Activated CD4-positive, alpha-beta T cell treated with anti-CD3 and anti-CD28 coated beads for 48 hours (primary cell): ENCODE measurements at places on chromosomes 1 and 21.

DNA sequence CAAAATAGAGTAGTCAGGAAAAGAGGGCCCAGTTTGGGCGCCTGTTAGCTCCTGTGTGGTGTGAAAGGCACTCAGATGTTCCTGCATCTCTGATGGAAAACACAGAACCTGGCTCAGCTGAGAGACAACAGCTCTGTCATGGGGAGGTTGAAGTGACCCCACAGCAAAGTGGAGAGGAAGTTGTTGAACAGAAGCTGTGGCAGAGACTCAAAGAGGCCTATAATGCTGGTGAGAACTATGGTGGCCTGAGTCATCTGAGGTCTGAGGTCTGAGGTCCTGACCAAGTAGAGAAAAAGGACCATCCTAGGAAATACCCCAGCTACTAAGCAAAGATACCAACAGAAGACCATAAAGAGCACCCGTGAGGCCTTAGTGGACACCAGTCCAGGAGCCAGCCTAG is 45.6 kb upstream of the JAK1 start:
- DNase-seq = peak; percentile 6

- no peak for DNase-seq
Observed at GRCh38 chr1:68197891-68198290, 34.4 kb downstream of the WLS start.

- DNase-seq = no peak
Observed at GRCh38 chr21:45131537-45131999, 57.2 kb downstream of the ADARB1 start.

- no peak for DNase-seq
Observed at GRCh38 chr1:64942118-64942517, 24.2 kb downstream of the JAK1 start.

DNA sequence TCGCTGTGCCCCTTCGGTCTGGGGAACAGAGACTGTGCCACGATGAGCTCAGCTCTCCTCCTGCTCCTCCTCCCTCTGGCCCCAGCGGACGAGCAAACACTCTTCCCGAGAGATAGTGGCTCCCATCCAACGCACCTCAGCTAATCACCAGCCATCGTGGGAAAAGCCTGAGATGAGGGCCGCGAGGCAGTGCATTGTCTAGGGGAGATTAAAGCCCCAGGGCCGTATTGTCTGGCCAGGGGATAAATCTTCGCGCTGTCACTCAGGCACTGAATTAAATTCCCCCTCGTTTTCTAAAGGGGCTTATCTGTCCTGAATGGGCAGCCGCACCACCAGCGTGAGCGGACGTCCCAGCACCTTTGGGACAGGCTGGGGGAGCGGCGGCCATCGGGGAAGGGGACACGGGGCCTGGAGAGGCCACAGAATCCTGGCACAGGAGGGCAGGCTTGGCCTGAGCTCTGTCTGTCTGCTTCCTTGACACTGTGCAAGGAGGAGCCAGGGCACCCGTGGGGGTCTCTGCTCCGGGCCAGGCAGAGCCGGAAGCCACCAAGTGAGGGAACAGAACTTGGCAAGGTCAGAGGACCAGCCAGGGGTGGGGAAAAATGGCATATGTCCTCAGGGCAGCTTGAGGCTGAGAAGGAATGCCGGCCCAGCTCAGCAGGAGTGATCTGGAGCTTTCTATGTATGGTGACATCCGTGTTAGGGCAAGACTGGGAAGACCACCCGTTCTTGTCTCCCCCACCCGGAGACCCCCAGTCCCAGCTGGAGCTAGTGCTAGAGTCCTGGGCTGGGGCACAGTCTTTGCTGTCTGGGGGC is 32.3 kb downstream of the PRDM16 start:
- DNase-seq = no peak

GRCh38 chr1:40315239-40315794 is 1.8 kb downstream of the COL9A2 start:
- peak; percentile 91 for DNase-seq

GRCh38 chr1:183419399-183419798 is 1.2 kb upstream of the NMNAT2 start:
- no peak for DNase-seq

- no peak for DNase-seq
Observed at GRCh38 chr1:81549588-81550127, 251.1 kb upstream of the ADGRL2 start.

- no peak for DNase-seq
Observed at GRCh38 chr1:77342745-77343144, 60.9 kb downstream of the AK5 start.

GRCh38 chr1:71641903-71642302 is 561.1 kb upstream of the ZRANB2 start:
- no peak for DNase-seq

GRCh38 chr21:32381571-32381970 is 11.2 kb downstream of the URB1 start:
- no peak for DNase-seq

GRCh38 chr1:216890871-216891270 is 167.6 kb upstream of the ESRRG start:
- no peak for DNase-seq

GRCh38 chr21:35138665-35139381 is 89.7 kb upstream of the RUNX1 start:
- DNase-seq = peak; percentile 83

- no peak for DNase-seq
Observed at GRCh38 chr1:244445320-244446181, 6.2 kb downstream of the ADSS2 start.

DNA sequence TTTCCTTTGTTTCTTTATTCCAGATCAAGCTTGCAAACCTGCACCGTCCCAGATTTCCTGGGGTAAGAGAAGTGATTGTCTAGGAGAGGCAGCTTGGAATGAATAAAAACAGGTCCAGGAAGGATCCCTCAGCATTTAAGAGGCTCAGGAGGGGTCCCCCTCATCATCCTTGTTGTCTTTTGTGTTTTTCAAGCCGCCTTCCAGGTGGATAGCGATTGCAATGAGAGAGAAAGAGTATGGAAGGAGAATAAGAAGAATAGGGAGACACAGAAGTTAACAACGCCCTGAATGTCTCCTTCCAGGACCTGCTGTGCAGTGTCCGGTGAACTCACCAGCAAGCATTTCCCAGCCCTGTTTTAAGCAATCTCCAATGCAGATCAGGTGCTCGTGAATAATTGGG is 8.5 kb downstream of the ERG start:
- no peak for DNase-seq

DNA sequence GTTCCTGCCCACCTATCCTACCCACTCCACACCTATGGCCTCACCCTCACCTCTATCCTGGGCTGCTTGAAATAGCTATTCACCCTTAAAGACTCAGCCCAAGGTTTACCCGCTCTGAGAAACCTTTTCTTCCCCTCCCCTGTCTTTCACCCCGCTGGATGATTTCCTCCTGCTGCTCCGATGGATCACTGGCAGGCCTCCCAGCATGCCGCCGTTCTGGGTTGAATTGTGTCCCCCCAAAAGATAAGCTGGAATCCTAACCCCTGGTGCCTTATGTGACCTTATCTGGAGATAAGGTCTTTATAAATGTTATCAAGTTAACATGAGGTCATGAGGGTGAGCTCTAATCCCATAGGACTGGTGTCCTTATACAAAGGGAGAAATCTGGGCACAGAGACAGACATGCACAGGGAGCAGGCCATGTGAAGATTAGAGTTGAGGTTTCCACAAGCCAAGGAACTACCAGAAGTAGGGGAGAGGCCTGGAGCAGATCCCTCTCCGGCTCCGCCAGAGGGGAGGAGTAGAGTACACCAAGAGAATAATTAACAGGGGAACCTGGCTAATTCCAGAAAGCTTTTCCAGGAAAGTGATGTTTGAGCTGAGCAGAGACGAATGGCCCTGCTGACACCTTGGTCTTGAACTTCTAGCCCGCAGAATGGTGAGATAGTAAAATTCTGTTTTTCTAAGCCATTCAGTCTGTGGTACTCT is 110.0 kb upstream of the SERBP1 start:
- DNase-seq = no peak

- peak; percentile 68 for DNase-seq
Observed at GRCh38 chr1:167460836-167461235, 57.5 kb downstream of the CD247 start.

GRCh38 chr1:227946624-227947385 is 927 bp downstream of the WNT9A start:
- DNase-seq = peak; percentile 62

DNA sequence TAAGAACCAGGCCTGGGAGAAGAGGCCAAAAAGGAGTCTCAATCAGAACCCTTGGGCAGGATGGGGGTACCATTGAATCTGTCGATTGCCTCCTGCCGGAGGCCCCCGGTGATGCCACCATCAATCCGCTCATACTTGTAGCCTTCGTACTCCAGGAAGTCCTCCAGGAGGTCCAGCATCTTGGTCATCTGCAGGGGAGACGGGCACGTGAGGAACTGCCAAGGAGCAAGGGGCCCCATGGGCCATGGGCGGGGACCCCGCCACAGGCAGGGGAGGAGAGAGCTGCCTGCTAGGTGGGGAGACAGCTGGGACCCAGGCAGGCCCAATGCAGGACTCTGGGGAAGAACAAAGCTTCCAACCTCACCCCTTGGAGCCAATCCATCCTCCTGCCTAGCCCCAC is 48.6 kb downstream of the CHD5 start:
- no peak for DNase-seq

GRCh38 chr1:55211863-55212262 is 3.3 kb downstream of the USP24 start:
- DNase-seq = no peak

- no peak for DNase-seq
Observed at GRCh38 chr1:150553392-150554085, 4.3 kb downstream of the ADAMTSL4 start.

- no peak for DNase-seq
Observed at GRCh38 chr1:230809256-230809990, 58.9 kb downstream of the C1orf198 start.

- DNase-seq = no peak
Observed at GRCh38 chr1:59162665-59163064, 134.2 kb upstream of the FGGY start.

- no peak for DNase-seq
Observed at GRCh38 chr1:150161747-150162581, 12.2 kb downstream of the PLEKHO1 start.

GRCh38 chr1:30899577-30900389 is 8.8 kb downstream of the SDC3 start:
- DNase-seq = no peak

DNA sequence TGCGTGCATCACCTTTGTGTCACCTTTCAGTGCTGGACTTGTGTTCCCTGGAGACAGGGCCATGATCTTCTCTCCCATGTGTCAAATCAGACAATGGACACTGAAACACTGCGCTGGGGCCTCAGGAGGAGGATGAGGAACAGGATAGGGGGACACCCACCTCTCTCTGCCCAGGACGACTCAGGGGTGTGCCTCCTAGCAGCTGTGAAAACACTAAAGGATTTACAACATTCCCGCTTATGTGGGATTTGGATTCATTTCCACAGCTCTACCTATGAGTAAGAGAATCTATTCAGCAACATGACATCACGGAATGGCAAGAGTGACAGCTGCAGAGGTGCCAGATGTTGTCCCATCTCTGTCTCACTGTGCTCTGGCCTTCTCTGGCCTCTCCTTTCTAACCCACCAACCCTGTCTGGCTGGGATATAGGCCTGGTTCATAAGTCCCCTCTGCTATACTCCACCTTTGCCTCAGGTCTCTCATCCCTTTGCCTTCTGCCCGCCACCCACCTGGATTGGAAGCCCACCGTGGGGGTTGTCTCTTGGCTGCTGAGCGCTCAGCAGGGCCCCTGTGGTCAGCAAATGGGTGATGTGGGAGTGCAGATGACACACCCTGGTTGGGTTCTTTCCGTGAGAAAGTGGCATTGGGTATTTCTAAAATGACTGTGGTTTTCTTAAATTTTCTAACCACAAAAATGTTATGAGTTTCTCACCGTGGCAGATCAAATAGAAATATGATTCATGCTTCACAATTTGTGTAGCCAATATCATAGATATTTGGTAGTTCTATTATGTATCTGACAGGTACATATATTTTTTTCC is 47.1 kb upstream of the TLR5 start:
- DNase-seq = peak; percentile 75

- no peak for DNase-seq
Observed at GRCh38 chr1:9676815-9677393, 25.4 kb downstream of the PIK3CD start.

DNA sequence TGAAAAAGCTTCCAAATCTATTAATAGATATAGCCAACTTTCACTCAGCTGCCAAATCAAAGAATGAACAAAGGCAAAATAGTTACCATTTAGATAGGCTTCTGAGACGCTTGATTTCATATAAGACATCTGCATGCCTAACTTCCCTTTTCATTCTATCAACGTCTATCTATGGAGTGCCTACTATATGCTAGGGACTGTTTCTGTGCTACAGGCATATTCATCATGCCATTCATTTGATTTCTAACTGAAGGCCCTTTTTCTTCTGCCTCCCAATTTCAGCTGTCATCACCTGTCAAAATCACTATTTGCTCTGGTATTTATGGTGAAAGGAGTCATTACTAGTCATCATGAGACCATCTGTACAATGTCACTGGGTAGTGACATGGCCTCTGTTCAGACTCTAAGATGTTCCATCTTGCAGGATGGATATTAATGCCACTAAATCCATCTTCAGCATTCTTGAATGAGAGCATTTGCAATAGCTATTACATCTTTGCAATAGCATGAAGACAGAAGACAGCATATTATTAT is 4.3 kb upstream of the KRTAP13-1 start:
- no peak for DNase-seq

- no peak for DNase-seq
Observed at GRCh38 chr1:3633344-3634058, 8.7 kb downstream of the TPRG1L start.

DNA sequence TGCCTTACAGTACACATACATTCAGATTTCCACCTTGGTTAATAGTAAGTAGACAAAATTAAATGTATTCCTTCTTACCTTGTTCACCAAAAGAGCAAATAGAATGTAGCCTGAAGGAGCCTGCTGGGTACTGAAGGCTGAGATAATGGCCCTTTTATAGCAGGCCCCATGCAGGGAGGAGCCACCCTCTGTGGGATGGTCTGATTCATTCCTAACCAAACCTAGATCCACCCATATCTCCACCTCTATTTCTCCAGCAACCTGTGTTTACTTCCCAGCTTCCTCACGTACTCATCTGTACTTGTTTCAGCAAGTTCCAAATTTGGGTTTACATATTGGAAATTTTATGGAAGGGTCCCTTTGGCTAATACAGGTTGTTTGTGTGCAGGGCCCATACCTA is at the start of gene FLG:
FLG (minus strand) TSS at position 129 of the 400 bp plus-strand sequence. CDS start 9,783 bp downstream, outside the sequence.
- DNase-seq = no peak

- DNase-seq = no peak
Observed at GRCh38 chr1:6354659-6355317, 38.8 kb downstream of the ACOT7 start.

DNA sequence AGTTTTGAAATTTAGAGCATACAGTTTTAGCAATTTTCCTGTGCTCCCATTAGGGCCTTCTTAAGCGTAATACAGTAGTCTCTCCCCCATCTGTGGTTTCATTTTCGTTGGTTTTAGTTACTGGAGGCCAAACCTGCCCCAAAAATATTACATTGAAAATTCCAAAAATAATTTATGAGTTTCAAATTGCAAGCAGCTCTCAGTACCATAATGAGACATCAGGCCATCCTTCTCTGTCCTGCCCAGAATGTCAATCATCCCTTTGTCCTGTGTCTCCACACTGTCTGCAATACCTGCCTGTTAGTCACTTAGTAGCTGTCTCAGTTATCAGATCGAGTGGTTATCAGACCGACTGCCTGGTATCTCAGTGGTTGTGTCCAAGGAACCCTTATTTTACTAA is 45.4 kb downstream of the ADSS2 start:
- no peak for DNase-seq
